ENCODE measurements at places on chromosomes 2 and 18.

DNA sequence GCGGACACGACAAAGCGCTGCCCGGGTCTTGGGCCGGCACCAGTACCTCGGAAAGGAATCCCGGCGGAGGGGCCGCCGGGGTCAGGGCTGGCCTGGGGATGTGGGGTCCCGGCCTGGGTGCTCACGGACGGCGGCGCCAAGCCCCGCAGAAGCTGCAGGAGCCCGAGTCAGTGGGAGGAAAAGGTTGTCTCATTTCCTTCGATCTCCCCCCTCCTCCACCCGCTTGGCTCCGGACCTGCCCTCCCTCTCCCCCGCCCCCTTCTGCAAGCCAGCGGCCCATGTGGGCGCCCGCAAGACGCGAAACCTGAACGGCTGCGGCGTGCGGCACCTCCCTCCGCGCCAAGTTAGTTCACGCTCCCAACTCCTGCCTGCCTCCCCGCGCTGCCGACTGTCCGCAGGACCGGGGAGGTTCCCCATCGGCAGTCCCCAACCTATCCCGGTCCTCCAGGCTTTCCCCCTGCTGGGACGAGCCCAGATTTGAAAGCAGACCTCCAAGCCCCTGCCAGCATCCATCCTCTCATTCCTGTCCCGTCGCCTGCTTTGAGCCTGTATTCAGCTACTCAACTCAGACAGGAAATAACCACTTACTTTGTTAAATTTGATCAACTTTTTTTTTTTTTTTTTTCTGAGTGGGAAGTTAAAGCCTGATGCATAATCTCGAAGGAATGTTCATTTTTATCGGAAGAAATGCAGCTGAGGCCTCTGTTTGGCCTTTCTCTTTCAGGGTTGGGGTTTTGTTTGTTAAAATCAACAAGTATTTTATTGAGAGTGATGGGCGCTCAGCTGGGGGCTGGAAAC lies at the start of gene EVA1A:
EVA1A (minus strand) TSS at position 172 of the 798 bp plus-strand sequence. CDS start 42,799 bp downstream, outside the sequence.
- peak; percentile 34 for DNase-seq

DNA sequence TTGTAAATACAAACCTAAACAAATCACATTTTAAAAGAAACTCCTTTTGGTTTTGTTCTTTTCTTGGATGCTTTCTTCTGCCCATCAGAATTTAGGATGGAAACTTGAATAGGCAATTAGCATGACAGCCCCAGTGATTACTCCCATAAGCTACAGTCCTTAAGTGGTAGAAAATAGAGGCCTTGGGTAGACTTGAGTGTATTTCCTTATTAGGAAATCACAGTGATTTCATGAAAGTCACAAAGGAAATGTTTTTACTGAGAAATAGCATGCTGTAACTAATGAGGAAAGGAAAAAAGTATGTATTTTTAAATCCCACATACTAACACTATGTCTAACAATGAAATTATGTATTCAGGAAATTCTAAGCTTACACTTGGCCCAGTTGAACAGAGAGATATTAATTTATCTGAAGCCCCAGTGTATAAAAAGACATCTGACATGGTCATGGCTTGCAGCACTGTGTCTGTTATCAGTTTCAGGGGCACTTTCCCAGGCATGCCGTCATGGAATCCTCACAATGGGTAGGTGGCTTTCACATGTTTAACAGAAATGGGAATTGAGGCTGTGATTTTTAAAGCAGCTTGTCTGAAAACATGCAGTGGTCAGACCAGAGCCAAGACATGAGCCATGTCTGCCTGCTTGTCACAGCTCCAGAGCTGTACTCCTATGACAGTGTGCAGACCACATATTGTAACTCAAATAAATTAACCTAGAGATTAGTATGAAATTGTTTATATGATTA lies 79.7 kb upstream of the TRIB2 start:
- no peak for DNase-seq

GRCh38 chr2:191983186-191983585 lies 136.3 kb upstream of the CAVIN2 start:
- no peak for DNase-seq

DNA sequence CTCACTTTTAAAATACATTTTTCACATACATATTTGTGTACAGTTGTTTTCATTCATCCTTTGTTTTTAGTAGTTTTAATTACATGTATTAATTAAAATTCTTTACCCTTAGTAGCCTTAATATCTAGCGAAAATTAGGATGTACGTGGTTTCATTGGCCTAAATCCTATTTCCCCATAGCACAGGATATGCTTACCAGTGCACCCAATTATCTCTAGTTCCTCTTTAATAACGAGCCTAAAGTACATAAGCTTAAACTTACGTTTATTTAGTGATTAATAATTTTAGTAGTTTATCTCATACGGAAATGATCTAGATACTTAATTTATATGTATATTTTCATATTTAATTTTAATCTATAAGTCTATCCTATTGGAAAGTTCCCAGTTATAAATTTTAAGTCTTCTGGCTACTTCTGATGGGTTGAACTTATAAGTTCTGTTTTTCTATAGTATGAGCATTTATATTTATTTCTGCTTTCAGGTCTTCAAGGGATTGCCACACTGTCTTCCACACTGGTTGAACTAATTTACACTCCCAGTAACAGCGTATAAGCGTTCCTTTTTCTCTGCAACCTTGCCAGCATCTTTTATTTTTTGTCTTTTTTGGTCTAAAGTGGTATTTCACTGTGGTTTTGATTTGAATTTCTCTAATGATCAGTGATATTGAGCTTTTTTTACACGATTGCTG lies 21.4 kb upstream of the RUFY4 start:
- no peak for DNase-seq

DNA sequence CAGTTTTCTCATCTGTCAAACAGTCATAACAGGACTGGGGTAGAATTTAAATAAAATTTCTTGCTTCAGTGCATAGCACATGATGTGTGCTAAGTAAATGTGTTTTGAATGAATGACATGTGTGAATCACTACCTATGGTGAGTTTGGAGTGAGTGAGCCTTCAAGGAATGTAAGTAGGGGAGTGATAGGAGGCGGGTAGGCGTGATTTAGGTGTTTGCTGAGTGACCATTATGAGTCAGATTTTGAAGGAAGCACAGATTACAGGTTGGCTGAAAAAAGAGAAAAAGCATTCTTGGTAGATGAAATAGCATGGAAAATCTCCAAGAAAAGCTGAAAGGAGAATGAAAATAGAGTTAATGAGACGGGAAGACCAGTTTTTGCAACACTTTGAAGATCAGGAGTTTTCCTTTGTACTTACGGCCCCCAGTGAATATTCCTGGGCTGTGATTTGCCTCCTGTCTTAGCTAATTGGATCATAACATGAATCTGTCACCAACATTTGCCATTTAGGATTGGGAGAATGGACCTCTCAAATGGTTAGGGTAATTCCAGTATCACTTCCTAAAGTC lies 136.9 kb upstream of the GATA6 start:
- no peak for DNase-seq

DNA sequence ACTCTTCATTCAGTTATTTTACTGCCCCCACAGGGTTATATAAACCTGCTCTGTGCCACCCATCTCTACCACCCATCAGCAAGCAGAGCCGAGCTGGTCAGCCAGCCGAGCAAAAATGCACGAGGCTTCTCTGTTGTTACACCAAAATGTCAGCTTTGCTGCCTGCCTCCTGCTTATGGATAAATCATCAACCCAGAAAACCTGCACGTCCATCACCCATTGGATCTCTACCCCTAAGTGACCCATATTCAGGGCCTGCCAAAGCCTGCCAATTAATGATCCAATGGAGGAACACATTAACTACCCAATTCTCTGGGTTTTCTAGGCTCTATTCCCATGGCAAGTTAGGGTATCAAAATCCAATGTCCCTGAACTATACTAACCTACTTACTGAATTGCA lies 365.5 kb upstream of the ACVR2A start:
- no peak for DNase-seq

DNA sequence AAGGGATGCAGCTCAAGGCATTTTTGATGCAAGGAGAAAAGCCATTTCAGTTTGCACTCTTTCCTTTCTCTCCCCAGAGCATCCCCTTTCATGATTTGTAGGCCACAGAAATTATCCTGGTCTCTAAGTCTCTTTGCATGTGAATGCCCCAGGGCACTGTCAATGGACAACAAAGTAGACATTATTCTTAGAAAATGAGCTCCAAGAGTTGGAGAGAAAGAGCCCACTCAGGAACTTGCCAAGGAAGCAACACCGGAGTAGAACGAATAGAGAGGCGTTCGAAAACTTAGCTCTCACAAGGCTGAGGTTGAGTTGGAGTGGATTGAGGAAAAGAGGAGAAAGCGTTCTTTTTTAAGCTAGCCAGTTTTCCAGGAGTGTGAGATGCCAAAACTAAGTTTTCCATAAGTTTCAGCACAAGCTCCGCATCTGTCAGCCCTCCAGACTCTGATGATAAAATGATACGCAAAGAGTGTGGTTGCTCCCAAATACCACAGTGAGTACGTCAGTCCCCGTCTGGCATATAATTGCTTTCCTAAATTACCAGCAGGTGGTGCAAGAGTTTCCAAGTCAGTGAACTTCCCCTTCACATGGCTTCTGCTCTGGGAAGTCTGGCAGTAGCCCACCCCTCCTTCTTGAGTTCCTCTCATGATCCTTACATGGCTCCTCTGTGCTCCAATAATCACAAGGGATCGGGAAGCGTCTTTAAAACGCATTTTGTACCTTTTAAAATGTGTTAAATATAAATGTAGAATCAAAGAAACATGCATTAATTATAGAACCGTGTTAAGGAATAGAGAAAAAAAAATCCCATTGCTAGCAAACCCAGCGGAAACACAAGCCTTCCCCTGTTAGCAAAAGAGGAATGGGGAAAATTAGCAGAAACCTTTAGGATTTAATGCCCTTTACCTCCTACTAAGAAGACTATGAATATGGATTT lies 1060.6 kb upstream of the FANCL start:
- peak; percentile 9 for DNase-seq

- no peak for DNase-seq
Observed at GRCh38 chr2:43484323-43484930, 111.4 kb downstream of the THADA start.

DNA sequence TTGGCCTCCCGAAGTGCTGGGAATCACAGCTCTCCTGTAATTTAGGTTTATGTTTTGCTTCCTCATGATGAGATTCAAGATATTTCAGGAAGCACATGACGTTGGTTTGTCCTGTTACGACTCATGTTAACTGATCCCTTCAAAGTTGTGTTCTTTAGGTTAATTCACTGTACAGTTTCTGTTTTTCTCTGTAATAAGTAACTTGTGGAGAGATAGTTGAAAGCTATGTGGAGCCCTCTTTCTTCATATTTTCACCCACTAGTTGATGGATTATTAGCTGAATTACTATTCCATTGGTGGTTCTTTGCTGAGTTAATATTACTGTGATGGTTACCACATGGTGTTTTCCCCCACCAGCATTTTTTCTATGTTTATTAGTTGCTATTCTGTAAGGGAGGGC lies 18.3 kb upstream of the CHCHD5 start:
- DNase-seq: no peak
